ENCODE measurements at places on chromosomes 6 and 20.

GRCh38 chr20:62360854-62361798, 6.0 kb downstream of the LAMA5 start:
- no peak for DNase-seq

- no peak for DNase-seq
Measured at GRCh38 chr20:2871661-2872458, 1.4 kb upstream of the PTPRA start.

DNA sequence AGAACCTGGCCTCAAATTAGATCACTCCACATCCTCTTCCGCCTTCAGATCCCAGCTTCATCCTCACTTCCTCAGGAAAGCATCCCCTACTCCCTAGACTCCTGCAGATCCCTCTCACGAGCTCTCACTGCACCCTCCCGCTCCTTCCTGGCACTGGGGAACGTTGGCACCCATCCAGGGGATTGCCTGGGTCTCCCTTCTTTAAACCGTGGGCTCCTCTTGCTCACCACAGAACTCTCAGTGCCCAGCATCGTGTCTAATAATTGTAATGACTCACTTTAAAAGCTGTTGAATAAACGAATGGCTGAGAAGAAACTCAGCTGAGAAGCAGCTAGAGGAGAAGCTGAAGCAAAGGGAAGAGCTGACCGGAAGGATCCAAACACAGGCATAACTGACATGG, 20.4 kb downstream of the ZC3H12D start:
- no peak for DNase-seq

DNA sequence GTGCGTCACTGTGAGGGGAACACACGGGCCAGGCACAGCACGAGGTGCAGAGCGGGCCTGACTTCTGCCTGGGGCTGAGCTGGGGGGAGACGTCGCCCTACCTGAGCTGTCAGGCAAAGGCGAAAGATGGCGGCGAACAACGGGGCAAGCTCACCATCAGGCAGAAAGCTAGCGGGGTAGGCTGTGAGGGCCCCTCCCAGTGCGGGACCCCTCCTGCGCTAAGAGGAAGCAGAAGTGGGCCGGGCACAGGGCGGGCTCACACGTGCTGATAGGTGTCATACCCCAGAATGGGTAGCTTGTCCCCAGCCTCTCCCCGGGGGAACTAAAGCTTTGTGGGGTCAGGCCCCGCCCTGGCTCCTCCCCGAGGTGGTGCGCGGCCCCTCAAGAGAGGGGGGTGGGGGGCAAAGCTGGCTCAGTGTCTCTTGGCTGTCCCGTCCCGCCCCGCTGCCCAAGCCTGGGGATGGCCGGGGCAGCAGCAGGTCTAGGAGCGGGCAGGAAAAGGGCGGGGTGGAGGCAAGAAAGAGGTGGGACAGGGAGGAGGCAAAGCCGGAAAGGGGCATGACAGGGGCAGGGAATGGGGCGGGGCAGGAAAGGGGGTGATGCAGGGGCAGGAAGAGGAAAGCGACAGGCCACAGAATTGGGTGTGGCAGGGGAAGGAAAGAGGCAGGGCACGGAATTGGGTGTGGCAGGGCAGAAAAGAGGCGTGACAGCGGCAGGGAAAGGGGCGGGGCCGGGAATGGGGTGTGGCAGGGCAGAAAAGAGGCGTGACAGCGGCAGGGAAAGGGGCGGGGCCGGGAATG, 14.7 kb downstream of the UCKL1 start:
- no peak for DNase-seq

DNA sequence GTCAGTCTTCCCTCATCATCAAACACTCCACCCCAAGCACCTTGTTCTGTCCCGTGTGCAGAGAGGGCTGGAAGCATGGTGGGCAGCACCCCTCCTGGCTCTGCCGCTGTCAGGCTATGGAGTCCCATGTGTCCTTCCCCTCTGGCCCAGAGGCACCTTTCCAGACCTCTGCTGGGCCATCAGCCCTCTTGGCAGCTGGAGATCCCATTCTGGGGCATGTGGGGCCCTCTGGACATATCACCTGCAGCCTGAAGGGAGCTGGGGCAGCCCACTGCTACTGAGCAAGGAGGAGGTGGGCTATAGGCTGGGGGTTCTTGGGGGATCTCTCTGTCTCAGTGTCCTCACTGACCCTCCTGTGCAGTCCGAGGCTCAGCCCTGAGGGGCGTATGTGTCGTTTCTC, 42.2 kb downstream of the SUN5 start:
- DNase-seq, result no peak
